ENCODE measurements at places on chromosomes 2 and 18. TPM values are rescaled to one million over a fixed set of nuclear protein-coding genes. Genes with fewer than 3 reads are reported as not detected.

Gene RFX8
- total RNA-seq = not detected

Gene CHST9
- 3.6 TPM for total RNA-seq

- no peak for DNase-seq
Observed at GRCh38 chr2:217125014-217125413, 265.1 kb upstream of the TNP1 start.

GRCh38 chr18:34775461-34775860 is 65.4 kb downstream of the DTNA start:
- no peak for DNase-seq

GRCh38 chr2:181139831-181140230 is 159.4 kb downstream of the UBE2E3 start:
- DNase-seq = no peak

- DNase-seq = no peak
Observed at GRCh38 chr18:42644729-42645131, 470.8 kb downstream of the RIT2 start.

DNA sequence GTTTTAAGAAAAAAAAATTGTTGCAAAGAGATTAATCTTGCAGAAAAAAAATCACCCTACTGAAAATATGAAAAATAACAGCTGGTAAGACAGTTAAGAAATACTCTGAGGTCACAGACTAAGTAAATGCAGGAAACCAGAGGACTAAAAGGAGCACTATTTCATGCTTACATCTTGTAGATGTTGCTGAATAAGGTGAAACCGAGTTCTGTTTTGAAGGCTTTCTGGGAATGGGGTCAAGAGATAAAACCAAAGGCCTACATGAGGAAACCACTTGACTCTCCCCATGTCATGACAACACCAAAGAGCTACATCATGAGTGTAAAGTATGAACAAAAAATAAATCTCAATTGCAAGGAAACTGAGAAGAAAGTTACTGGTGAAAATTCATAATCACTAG is 197.6 kb downstream of the LRP1B start:
- DNase-seq = no peak

- no peak for DNase-seq
Observed at GRCh38 chr2:238225911-238226697, 13.7 kb downstream of the HES6 start.

DNA sequence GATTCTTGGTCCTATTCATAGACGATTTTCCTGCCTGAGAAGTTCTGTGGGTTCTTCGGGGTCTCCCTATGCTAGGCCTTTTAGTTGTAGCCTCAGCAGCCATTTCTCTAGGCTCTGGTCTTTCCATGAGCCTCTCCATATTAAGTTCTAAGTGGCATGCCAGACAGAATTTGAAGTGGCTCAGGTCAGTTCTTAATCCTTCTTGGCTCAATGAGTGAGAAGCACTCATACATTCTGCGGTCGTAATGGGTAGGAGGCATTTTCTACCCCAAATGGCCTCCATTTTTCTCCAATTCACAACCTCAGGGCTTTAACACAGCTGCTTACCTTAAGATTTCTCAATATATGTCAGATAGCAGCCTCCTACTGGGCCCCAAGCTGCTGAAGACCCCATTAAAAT is 405.3 kb upstream of the GALNT5 start:
- DNase-seq = no peak

- no peak for DNase-seq
Observed at GRCh38 chr18:55185391-55185790, 226.1 kb upstream of the CCDC68 start.

DNA sequence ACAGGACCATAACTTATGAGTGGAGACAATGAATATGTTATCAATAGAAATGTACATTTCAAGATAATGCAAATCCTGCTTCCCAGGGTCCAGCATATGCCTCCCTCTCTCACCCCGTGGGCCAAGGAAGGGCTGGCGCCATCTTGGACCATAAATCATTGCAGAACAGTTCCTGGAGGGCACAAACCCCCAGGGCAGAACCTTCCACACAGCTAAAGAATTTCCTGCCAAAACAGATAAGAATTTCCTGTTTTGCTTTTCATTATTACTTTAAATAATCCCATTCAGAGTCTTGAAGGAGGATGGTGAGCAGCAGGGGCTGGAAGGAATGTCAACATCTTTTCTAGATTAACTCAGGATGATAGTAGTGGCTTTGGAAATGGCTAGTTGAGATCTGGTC is 53.7 kb downstream of the EHD3 start:
- no peak for DNase-seq

DNA sequence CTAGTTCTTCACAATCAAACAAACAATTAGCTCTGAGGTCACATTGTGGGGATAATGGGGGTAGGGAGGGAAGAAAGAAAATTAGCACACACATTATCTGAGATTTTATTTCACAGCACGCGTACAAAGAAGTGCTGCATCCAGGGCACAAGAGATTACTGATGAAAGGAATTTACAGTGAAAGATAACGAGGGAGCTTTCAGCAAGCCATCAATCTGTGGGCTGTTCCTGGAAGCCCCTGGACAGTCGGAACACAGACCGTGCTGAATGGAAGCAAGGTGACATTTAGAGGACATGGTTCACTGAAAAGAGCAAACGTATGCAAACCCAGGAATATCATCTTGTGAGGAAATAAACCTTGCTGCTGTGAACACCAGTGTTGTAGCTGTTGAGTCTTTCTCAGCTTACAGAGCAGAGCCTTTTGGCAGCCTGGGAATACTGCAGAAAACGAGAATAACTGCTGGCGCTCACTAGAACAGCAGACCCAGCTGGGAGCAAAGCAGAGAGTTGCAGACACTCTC is 63.2 kb downstream of the SCG2 start:
- no peak for DNase-seq
